ENCODE measurements at places on chromosomes 11 and 22. TPM values are rescaled to one million over a fixed set of nuclear protein-coding genes. Genes with fewer than 3 reads are reported as not detected.

MPPED2 gene
- total RNA-seq: not detected

SAA2 gene
- not detected for total RNA-seq

KBTBD3 gene
- total RNA-seq: 2.4 TPM

WT1 gene
- total RNA-seq: 5.9 TPM

RFPL3 gene
- not detected for total RNA-seq

KCNK4 gene
- total RNA-seq: 0.24 TPM

MS4A6E gene
- total RNA-seq: not detected

KRTAP5-10 gene
- not detected for total RNA-seq

RIMBP3C gene
- total RNA-seq: 0.26 TPM

OR51B2 gene
- not detected for total RNA-seq

CASTOR1 gene
- total RNA-seq: 5.9 TPM

YPEL4 gene
- total RNA-seq: 0.43 TPM

RGL4 gene
- total RNA-seq: not detected

SLC22A12 gene
- total RNA-seq: not detected

SLC5A1 gene
- not detected for total RNA-seq

SLC25A22 gene
- 35.0 TPM for total RNA-seq

GLYAT gene
- not detected for total RNA-seq

PATZ1 gene
- total RNA-seq: 22.8 TPM

ABTB2 gene
- 26.3 TPM for total RNA-seq

TOMM22 gene
- 79.9 TPM for total RNA-seq

RCN1 gene
- 163 TPM for total RNA-seq

TTLL8 gene
- not detected for total RNA-seq

GPR137 gene
- total RNA-seq: 51.3 TPM

ANGPTL5 gene
- total RNA-seq: not detected

PKDREJ gene
- total RNA-seq: not detected

XKR3 gene
- total RNA-seq: not detected

FLRT1 gene
- total RNA-seq: 0.09 TPM

CCDC87 gene
- total RNA-seq: 0.89 TPM

ACRV1 gene
- not detected for total RNA-seq

SHISAL1 gene
- total RNA-seq: 7.4 TPM

RASL10A gene
- total RNA-seq: 0.32 TPM

JHY gene
- 3.4 TPM for total RNA-seq

OR52N1 gene
- total RNA-seq: not detected

NAP1L4 gene
- total RNA-seq: 133 TPM

DCHS1 gene
- total RNA-seq: 0.12 TPM

BTG4 gene
- total RNA-seq: 0.22 TPM

SSTR3 gene
- not detected for total RNA-seq

LIF gene
- total RNA-seq: 46.4 TPM

MUC5B gene
- 3.7 TPM for total RNA-seq

GLB1L2 gene
- total RNA-seq: 1.8 TPM

C22orf42 gene
- not detected for total RNA-seq

OMP gene
- not detected for total RNA-seq

TNRC6B gene
- total RNA-seq: 4.1 TPM

APOL5 gene
- total RNA-seq: not detected

SLC43A1 gene
- total RNA-seq: 3.9 TPM

GSTT2B gene
- total RNA-seq: not detected

TLCD5 gene
- total RNA-seq: 8.0 TPM

RAB3IL1 gene
- 14.3 TPM for total RNA-seq

GRIK4 gene
- total RNA-seq: not detected

CREBZF gene
- 34.1 TPM for total RNA-seq

PHOX2A gene
- not detected for total RNA-seq

SPDYC gene
- not detected for total RNA-seq

CHEK1 gene
- 32.2 TPM for total RNA-seq

HBG1 gene
- total RNA-seq: not detected

C11orf98 gene
- total RNA-seq: 146 TPM

APOL6 gene
- 2.8 TPM for total RNA-seq

SF3A1 gene
- total RNA-seq: 61.9 TPM

Measured in A549 treated with CpdA at 1 μM for 4 hours (cell line).